ENCODE measurements at places on chromosomes 3 and 15.

DNA sequence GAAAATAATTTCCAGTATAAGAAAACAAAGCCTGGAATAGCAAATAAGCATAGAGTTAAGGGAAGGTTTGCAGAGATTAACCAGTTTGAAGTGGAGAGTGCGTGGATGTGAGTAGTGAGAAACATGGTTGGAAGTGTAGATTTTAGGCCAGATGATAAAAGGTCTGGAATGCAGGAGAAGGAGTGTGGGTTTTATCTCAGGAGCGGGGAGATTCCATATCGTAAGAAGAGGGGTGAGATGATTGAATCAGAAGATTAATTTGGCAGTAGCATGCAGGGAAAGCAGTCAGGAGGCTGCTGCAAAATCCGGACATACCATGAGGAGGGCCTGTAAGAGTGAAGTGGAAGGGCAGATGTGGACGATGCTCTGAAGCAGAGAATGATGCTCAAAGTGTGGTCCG, 13.7 kb downstream of the PPARG start:
- no peak for DNase-seq

DNA sequence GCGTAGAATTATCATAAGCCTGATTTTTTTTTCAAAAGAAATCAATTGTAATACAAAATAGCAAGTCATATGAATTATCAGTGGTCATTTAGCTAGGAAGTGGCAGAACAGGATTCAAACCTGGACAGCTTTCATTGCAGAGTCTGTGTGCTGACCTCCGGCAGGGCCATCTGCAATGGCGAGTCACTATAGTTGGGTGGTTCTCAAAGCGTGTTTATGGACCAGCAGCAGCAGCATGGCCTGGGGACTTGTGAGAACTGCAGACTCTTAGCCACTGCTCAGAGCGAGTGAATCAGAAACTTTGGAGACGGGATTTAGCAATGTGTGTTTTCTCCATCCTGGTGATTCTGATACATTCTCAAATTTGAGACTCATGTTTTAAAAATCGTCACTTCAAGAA, 202.3 kb upstream of the SUCLG2 start:
- DNase-seq: no peak

- DNase-seq: no peak
These were observed 83.2 kb upstream of the SMAD3 start for GRCh38 chr15:66982250-66982649.

DNA sequence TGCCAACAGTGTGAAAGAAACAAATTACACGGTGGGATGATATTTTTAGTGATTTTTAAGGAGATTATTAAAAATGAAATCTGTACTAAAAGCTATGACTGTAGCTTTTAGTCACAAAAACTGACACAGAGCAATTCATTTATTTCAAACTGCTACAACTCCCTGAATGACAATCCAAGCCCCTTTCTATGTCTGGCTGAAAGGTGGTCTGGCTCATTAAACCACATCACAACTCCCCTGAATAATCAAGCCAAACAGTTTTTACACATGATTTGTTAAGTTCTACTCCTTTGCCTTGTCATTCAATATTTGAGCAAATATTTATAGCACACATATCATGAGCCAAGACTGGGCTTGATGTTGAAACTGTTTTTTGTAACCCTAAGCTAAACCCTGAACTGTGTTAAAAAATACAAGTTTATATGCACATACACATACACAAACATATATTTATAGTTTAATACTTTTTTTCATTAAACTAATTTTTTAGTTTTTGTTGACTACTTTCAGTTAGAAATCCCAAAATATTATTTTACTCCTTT, 125.5 kb downstream of the RBMS3 start:
- no peak for DNase-seq

DNA sequence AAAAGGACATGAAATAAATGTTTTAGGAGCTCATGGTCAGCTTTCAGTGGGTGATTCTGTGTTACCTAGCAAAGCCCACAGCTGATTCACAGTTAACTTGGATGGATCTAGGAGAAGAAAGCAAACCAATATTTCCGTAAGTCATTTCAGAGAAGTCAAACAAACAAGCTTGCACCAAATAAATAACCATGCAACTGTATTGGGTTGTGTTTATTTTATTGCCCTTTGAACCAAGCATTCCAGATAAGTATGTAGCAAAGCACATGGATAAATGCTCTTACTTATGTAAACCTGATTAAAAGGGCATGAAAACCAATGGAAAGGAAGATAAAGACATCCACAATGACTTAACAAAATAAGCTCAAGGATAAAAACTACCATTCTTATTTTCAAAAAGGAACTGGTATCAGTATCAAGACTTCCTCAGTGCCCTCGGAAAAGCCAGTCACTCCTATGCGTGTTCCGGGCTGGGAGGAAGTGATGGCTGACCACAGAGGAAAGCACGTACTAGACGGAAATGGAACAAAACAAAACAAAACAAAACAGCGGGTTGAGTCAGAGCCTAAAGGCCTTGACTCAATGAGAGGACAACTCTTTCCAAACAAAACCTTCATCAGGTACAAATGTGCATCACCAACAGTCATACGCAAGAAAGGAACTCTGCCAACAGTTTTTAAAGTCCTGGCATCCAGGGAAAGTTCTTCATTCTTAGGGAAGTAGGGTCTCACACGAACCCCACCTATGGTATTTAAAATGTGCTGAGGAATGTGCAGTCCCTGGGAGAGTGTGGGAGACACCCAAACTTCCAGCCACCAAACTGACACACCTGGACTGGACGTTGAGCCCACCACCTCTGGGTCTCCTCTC, 103.3 kb downstream of the SNRK start:
- DNase-seq: no peak

GRCh38 chr3:23365066-23365465, 161.9 kb downstream of the UBE2E2 start:
- no peak for DNase-seq

DNA sequence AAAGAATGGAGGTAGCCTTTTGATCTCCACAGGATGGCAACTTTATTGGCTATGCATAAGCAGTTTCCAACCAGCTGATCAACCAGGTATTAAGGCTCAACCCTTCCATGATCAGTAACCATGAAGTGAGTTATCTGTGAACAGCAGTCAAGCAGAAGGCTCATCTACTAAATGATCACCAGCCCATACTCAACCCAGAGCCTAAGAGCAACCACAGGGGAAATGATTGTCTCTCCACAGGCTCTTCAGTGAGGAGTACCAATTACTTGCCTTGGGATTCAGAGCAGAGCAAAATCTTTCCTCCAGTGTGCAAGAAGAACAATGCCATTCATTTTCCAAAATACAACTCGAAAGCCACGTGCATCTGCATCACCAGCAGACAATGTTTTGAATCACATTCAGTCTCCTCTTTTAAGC, 754.8 kb downstream of the ROBO1 start:
- DNase-seq: no peak

DNA sequence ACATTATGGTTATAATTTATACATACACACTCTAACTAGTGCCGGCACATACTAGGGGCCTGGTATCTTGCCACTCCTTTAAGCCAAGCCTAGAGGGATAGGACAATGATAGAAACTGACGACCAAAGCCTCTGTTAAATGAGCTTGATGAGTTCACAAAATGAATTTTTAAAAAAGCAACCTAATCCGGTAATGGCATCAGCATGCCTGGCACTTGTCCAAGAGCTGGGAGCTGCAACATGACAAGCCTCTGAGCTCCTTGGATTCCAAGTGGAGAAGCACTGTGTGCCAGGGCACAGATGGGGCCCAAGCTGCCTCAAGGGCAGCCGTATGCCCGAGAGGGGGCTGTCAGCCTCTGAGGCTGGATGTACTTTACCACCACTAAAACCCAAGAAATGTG, 9.7 kb downstream of the ETV5 start:
- peak; percentile 8 for DNase-seq

DNA sequence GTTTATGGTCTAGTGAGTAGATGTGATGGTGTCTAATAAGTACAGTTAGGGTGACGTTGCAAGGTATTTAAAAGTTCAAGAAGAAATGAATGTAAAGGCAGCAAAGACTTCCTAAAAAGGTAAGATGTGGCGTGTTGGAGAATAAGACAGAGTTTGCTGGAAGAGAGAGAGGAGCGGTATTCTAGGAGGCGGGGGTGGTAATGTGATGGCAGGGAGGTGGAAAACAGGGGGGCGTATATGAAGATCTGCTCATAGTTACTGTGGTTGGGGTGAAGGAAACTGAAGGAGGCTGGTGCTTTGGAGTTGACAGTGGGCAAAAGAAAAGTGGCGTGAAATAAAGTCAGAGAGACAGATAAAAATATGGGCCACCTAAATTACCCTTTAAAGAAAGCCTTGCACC, 164.9 kb upstream of the LRRN1 start:
- no peak for DNase-seq

GRCh38 chr3:31996195-31996594, 14.6 kb downstream of the ZNF860 start:
- DNase-seq: no peak

DNA sequence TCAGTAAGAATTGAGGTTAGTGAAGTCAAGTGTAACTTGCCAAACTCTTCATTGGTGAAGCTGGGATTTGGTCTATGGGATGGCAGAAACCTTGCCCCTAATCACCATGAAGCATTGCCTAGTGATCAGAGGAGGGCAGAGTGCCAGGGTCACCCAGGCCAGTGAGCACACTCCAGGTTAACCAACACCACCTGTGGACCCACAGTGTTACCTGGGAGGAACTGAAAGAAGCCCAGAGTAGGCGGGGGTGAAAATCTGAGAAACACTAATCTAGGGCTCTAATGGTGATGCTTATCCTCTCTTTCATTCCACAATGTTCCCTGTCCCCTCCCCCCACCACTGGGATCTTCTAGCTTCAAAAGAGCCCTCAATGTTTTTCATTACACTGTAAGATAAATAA, 372.8 kb downstream of the CTNNB1 start:
- no peak for DNase-seq

DNA sequence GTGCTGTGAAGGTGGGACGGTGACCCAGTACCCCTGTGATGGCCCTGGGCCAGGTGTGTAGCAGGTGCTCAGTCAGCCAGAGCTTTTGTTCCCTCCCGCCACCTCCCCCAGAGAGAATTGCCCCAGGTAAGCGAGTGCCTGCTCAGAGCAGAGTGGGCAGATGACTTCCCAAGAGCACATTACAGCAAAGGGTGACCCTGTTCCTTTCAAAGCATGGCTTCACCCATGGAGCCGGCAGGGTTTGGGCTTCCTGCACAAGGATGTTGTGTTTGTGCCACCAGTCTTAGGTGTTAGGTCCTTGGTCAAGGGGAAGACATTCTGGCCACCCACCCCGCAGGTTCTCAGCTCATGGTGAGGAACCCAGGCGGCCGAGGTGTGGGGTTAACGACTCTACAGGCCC, 30.7 kb downstream of the SLC6A6 start:
- DNase-seq: no peak

DNA sequence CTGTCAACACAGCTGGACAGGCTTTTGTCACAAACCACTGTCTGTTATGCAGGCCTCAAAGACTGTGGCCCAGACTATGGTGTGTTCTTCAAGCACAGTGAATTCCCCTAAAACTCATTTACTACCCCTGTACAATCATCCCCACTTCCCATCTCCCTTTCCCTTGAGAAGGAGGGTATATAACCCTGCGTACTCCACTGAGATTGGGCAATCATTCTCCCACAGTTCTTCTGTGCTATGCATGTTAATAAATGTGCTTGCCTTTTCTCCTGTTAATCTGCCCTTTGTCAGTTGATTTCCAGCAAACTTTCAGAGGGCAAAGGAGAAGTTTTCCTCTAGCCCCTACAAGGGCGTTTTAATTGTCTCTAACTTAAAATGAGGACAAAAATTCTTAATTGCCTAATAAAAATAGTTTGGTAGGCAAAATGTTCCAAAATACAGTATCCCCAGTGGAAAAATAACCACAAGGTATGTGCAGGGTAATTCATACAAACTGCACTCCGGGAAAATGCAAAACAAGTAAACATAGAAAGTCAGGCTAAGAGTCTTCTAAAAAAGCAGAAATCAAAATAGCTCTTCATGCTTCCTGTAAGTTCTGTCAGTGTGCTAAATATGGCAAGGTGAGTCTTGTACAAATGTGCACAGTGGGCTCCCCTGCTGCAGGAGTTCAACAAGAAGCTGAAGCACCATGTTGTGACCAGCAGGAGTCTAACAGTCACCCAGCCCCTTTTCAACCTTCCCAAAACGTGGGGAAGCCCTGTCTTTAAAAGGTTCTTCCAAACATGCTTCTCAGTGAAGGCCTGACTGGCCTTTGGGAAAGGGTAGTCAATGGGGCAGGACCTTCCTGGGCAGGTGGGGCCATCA, 10.2 kb downstream of the ATP10A start:
- DNase-seq: no peak

GRCh38 chr3:141421639-141422319, 53.5 kb downstream of the ZBTB38 start:
- no peak for DNase-seq

GRCh38 chr3:48694610-48695392, 9.1 kb upstream of the NCKIPSD start:
- peak; percentile 74 for DNase-seq

DNA sequence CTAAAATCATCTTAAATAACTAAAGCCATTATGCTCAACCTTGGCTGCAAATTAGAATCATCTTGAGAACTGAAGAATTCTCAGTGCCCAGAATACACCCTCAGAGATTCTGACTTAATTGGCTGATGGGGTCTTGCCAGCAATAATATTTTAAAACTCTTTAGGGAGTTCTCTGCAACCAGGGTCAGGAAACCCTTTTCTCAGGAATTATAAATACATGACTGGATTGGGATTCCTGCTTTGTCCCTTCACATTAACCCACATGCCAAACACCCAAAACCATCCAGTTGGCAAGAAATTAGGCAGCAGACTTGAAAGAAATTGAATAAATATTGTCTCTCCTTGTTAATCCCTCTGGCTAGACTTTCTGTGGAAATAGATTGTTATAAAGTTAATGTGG, 482.3 kb upstream of the NECTIN3 start:
- no peak for DNase-seq

GRCh38 chr3:52233968-52234367, 5.0 kb downstream of the TWF2 start:
- DNase-seq: no peak

DNA sequence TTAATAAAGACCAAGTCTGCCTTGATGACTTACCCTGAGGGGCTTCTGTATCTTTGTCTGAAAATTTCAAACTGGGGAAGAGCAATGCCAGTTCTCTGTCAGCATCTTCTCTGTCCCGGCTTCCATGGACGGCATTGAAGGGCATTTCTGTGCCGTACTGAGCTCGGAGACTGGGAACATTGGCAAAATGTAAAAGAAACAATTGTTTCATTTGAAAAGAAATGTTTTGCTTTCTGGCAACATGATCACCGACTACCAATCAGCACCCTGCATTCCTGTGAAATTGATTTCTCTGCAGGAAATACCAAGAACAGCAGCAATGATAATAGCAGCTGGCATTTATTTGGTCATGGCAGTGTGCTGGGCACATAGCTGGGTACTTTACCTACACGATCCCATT, 26.2 kb downstream of the NME9 start:
- DNase-seq: no peak

- no peak for DNase-seq
These were observed at the start of gene CAMP for GRCh38 chr3:48222616-48223513. Gene CAMP, plus strand, starts transcription at chr3:48223495. Its CDS starts 17 bp downstream, at chr3:48223512.

Measured in ACHN (cell line).